Hematopoietic multipotent progenitor cell (in vitro differentiated cells): ENCODE measurements at places on chromosomes 12 and 14.

DNA sequence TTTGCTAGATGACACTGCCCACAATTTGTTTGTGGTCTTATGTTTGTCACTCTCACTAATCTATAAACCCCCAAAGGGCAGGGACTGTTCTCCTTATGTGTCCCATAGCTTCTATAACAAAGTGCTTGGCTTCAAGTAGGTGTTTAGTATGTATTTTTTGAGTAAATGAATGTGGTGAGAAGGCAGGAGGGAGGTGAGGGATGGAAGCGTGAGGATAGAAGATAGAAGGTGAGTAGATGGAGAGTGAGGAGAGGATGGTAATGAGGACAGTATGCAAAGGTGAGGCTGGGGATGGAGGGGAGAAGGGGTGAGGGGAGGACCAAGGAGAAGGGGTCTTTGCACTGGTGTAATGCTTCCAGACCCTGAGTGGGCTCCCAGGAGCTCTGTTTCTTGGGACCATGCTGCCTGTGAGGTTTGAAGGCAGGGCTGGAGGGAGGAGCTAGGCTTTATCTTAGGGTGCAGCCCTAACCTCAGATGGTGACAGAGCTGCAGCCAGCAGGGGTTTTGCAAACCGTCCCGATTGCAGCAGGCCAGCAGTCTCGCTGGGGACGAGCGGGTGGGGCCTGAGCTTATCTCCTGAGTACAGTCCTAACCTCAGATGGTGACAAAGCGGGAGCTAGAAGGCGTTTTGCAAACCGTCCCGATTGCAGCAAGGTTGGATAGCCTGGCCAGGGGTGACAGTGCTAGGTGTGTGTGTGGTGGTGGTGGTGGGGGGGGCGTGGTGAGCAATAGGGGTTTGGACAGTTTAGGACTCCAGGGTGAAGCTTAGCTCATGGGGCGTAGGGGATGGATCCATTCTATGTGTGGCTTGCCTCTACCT, 6.5 kb downstream of the CEBPE start:
- DNase-seq, result peak; percentile 87

GRCh38 chr12:109847142-109847735, 14.0 kb upstream of the TRPV4 start:
- no peak for DNase-seq

GRCh38 chr12:17334784-17335183, 728.8 kb upstream of the LMO3 start:
- no peak for DNase-seq

DNA sequence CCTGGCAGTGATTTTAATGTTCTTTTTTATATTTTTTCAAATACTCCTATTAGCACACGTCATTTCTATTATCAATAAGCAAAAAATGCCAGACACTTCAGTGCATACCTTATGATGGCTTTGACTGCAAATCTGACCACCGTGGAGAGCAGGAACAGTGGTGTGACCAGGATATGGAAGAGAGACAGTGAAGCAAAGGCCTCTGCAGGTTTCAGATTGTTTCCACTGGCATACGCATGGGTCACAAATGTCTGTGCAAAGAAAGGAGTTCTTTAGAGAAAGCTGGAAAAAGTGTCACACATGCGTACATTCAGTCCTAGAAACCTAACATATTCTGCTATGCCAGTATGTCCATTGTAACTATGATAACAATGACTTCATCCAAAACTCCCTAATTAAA, 47.3 kb downstream of the ABCC9 start:
- DNase-seq, result no peak

DNA sequence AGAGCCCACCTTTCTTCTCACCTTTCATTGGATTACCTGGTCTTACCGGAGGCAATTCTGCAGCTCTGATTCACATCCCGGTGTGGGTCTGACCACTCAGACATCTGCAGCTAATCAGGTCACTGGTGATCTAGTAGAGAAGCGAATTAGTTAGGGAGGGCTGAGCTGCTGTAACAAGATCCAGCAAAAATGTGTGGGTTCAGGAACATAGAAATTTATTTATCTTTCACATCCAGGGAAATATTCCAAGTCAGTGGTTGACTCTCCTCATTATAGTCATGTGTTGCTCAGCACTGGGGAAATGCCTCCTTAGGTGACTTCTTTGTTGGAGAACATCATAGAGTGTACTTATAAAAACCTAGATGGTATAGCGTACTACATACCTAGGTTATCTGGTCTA, 218.7 kb upstream of the PELI2 start:
- DNase-seq, result no peak

DNA sequence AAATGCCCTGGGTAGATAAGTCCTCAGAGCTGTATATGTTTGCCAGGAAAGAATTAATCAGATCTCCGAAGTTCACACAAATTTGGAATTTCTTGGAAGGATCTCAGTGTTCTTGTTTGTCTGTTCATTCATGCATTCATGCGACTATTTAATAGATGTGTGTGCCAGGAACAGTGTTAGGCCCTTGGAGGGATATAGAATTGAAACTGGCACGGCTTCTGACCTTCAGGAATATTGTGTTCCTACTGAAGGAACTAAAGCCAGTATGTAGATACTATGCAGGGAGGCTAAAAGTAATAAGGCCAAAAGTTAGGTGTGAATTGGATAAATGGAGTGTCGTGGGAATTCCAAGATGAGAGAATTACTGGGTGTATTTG, 166.0 kb upstream of the NOS1 start:
- DNase-seq, result no peak

DNA sequence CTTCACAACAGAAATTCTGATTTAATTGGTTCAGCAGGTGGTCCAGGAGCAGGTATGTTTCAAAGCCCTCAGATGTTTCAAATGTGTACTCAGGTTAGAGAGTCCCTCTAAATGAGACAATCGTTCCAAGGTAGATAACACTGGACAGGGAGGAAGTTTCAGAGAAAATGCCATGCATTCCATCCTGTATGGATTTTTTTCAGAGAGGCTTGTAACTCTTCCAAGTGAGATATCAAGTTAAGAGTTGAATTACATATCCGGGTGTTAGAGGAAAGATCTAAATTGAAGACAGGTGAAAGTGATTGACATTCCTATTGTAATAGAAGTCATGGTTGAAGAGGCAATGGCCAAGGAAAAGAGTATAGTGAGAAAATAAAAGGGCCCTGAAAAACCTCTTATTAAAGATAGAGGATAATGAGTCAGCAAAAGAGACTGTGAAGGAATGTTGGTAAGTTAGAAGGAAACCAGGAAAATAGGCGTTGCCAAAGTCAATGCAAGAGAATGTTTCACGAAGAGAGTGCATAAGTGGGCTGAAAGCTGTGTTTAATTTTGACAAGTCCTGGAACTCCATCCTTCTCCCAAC, 105.8 kb downstream of the BMP4 start:
- DNase-seq, result no peak
